ENCODE measurements at places on chromosomes 16 and 17.

DNA sequence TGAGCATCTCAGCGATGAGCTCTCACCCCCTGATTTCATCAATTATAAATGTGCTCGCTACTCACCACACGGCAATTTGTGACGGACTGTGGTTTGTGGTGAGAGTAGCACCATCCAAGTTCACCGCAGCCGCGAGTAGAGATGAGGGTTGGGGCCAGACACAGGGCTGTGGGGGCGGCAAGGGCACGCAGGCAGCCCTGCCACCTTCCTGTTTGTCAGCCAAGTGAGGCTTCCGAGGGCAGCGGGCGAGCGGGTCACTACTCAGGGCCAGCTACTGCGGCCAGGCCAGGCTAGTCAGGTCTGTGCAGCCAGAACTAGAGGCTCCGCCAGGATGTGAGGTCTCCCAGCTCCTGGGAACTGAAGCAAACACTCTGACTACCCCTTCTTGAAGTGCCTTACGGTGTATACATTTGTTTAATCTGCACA is 39.6 kb upstream of the MEOX1 start:
- no peak for DNase-seq

- no peak for DNase-seq
Observed at GRCh38 chr17:2874189-2874686, 78.0 kb downstream of the RAP1GAP2 start.

DNA sequence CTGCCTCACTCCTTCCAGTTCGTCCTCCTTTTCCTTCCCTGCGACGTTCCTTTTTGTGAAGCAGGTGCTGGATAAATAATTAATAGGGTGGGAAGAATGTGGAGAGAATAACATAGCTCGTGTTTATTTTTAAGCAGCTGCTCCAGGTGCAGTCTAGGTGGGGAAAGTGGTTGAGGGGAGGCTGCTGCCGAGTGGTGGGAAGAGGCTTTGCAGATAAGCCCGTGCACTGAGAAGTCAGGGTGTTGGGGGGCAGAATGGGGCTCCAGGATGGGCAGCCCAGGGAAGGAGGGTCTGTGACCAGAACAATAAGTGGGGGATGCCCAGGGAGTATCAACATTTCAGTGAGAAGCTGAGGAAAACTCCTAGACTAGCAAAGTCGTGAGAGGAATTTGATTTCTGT is 300.5 kb downstream of the CPPED1 start:
- no peak for DNase-seq

DNA sequence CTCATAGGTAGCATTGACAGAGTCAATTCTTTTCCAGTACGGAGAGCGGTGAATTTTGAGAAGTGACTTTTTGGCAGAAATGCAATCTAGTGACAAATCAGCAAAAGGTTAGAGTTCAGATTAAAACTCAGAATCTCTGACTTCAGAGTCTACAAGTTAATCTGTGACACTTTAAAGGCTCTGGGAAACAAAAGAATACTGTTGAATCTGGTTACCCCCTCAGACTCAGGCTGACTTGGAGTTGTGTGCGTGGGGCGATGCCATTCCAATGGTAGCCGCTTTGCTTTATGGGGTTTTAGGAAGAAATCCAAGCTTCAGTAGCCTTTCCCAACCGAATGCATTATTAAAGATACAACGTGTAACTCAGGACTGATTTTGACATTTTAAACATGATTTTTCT is 118.2 kb downstream of the CDH13 start:
- DNase-seq = no peak

DNA sequence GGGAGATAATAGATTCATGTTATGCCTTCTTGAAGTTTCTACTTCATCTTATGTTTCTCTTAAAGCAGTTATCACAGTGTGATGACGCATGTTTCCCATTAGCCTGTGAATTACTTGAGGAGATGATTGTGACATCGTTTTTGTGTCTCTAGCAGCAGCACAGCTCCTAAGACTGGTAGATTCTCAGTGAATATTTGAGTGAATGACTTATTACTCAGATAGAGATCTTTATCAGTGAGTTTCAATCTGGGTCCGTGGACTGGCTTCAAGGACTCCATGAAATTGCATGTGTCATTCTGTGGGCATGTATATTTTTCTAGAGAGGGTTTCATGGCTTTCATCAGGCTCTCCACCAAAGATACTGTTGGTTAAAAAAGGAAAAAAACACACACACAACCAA is 29.9 kb downstream of the YPEL2 start:
- no peak for DNase-seq

DNA sequence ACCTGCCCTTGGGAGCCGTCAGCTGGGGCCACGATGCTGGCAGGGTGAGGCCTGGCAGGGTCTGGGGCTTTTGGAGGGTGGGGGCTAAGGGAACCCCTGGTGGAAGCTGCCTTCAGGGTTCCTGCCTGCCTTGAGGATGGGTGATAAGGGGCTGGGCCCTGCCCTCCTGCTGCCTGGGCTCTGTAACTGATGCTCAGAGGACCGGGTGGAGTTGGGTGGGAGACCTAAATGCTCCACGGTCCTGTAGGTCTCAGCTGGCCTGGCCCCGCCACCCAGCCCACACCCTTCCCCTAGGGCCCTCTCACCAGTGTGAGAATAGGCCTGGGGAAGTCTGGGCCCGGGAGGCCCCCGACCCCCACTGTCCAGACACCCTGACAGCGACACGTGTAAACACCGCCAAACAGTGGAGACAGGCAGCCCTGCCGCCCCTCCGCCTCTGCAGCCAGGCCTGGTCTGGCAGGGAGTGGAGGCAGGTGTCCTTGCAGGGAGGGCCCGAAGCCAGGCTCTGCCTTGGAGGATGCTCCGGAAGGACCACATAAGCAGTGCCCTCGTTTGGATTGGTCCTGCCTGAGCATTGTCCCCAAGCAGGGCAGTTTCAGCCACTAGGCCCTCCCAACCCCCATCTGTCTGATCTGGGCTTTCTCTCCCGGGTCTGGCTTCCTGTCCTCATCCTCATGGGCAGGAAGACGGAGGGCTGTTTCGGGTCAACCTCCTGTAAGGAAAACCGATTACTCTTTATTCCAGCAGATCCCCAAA is 6.5 kb upstream of the BAHCC1 start:
- DNase-seq = no peak

DNA sequence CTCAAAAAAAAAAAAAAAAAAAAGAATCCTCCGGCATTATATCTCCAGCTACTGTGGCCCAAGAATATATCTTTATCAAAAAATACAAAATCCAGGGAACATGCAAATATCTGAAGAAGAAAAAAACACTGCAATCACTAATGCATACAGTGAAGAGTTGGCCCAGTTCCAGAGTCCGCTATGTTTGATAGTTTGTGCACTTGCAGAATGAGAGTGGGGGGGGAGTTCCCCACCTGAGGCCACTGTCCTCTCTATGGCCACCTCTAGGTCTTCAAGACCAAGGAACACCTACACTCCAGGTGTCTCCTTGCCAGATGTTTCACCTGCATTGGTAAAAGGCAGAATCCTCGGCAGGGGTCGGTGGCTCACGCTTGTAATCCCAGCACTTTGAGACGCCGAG is 4.0 kb downstream of the ZNF785 start:
- no peak for DNase-seq

DNA sequence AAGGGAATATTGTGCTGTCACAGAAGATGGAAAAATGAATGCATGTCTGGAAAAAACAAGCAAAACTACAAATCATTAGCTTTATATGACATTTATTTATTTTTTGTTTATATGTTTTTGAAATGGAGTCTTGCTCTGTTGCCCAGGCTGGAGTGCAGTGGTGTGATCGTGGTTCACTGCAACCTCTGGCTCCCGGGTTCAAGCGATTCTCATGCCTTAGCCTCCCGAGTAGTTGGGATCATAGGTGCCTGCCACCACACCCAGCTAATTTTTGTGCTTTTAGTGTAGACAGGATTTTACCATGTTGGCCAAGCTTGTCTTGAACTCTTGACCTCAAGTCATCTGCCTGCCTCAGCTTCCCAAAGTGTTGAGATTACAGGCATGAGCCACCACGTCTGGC is 8.5 kb downstream of the NDE1 start:
- DNase-seq = no peak

All from cortex of kidney (tissue), 1 donor.